ENCODE measurements at places on chromosomes 5 and 9.

DNA sequence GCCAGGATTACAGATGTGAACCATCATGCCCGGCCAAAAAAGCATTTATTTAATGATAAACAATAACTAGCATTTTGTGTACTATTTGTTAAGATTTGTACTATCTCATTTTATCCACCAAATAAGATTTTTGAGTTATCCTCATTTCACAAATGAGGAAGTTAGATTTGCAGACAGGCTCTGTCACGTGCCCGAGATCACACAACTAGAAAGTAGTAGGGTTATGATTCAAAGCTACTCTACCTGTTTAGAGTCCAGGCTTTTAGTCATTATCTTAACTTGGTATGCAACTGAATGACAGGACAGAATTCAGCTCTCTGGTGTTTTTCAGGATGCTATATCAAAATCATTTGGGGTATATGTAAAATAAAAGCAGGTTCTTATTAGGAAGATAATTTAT is 20.5 kb downstream of the RANBP17 start:
- DNase-seq = no peak

DNA sequence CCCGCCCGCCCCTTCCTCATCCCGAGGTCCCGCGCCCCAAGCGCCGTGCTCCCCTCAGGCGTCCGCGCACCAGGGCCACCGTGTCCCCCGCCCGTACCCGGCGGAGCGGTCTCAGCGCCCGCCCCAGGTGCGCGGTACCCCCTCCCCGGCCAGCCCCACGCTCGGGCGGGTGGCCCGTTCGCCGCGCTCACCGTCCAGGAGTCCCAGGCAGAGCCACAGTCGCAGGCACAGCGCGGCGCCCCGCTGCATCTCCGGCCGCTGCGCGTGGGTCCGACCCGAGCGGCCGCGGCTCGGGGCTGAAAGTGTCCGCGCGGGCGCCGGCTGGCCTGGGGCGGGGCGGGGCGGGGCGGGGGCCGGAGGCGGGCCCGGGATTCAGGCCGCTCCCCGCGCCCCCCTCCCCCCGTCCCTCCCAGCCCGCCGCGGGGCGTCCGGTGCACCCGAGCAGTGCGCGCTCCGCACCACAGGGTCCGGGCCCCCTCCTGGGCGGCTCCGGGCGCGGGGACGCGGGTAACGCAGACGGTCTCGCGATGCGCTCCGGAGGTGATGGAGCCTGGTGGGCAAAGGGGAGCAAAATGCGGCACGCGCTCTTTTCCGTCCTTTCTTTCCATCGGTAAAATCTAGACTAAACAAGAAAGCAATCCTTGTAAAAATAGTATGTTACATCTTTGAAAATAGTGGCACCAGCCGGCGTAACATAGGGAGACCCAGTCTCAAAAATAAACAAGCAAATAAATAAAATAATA is at the start of gene FLT4:
FLT4 (minus strand) TSS at position 304 of the 743 bp plus-strand sequence; CDS start at position 249, 55 bp downstream.
- no peak for DNase-seq

- DNase-seq = peak; percentile 80
Observed at GRCh38 chr5:73201547-73202513, 28.8 kb downstream of the TMEM174 start.

GRCh38 chr5:137073189-137073588 is 425.9 kb downstream of the SPOCK1 start:
- DNase-seq = peak; percentile 55

DNA sequence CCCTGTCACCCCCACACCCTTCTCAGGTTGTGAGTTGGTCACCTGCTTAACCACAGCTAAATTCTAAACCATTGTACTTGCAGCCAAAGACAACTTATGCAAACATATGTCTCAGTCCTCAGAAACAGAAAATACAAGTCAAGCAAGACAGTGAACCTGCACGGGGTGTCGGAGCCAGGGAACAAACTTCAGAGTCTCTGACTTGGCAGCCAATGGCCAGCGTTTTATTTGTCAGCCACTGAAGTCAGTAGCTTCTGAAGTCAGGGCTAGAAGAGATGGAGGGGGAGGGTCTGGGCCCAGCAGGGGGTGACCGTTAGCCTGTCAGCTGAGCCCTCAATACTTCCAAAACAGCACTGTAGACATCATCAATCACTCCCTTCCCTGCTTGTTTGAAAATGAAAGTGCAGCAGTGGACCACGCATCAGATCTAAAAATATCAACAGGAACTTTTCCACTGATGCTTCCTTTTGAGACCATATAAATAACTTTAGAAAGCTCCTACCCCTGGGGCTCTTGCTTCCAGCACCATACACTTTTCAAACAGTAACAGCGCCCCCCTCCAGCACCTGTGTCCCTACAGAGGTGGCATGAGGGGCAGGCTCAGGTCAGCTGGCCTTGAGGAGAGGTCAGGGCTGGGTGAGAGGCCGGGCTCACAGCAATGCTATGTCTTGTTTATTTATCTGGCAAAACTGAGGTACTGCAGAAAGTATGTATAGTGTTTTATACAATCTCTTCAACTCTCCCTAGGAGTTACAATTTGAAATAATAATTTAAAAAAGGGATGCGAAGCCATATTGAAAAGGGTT is 142.5 kb downstream of the ACER2 start:
- no peak for DNase-seq

GRCh38 chr5:56522169-56522568 is 289.0 kb upstream of the ANKRD55 start:
- DNase-seq = no peak

DNA sequence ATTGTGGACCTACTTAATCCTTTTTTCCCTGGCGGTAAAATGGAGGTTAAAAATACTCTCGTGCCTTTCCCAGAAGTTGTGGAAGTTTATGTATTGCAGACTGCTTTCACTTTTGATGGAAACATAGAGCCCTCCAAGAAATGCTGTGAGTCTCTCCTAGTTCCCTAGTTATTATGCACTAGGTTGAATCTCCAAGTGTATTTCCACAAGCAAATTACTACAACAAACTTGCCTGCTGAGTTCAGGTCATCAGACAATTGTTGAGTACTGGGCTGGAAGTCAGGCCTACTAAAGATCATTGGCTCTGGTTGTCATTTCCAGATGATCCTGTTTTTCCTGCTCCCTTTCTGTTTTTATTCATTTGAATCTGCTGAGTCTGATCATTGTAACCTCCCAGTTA is 104.1 kb downstream of the CD180 start:
- no peak for DNase-seq

- no peak for DNase-seq
Observed at GRCh38 chr9:14027116-14027800, 286.7 kb downstream of the NFIB start.

GRCh38 chr5:93622240-93622885 is 39.3 kb downstream of the NR2F1 start:
- DNase-seq = peak; percentile 65

Data from hepatic stellate cell (primary cell).